ENCODE measurements at places on chromosomes 6 and 20.

DNA sequence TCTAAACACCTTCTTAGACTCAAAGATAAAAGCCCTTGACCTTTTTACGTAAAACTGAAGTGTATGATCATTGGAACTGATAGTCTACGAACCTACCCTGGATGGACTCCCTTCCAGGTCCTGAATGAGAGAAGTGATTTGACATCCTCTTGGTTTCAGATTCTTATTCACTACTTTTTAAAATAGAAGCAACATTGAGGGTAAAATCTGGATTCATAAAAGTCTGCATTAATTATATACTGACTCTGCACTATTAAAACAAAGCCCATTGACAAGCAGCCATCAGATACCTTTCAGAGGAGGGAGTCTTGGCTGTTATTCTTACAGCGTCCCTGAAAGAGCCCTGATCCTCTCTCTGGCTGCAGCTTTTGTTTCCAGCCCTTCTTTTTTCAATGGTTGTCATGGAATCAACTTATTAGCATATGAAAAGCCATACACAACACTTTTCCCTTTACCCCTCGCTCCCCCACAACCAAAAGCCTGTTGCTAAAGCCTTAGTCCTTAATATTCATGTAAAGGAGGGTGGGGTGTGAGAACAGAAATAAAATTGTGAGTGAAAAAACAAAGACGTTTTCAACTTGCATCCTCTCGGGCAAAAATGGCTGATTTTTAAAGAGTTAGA lies 270.0 kb upstream of the MARCKS start:
- no peak for DNase-seq

GRCh38 chr20:61573415-61574305 lies 321.6 kb downstream of the CDH4 start:
- no peak for DNase-seq

DNA sequence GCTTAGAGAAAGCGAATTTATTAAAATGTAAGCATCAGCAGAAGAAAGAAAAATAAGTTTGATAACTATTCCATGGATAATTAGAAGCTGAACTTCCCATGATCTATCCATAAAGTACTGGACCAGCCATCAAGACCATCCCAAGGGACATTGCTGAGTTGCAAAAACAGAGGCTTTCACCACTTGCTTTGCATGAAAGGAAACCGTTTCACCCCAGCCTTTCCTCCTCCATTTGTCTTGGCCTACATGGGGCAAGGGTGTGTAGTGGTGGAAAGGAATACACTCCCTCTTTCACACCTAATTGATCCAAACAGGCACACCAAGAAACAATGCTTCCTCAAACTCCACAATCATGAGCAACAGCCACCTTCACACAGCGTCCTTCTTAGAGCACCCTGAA lies 10.4 kb downstream of the HIVEP2 start:
- DNase-seq = no peak

GRCh38 chr20:64006490-64006889 lies 25.6 kb downstream of the PRPF6 start:
- no peak for DNase-seq

GRCh38 chr6:34112126-34112525 lies 33.8 kb downstream of the GRM4 start:
- DNase-seq = no peak

DNA sequence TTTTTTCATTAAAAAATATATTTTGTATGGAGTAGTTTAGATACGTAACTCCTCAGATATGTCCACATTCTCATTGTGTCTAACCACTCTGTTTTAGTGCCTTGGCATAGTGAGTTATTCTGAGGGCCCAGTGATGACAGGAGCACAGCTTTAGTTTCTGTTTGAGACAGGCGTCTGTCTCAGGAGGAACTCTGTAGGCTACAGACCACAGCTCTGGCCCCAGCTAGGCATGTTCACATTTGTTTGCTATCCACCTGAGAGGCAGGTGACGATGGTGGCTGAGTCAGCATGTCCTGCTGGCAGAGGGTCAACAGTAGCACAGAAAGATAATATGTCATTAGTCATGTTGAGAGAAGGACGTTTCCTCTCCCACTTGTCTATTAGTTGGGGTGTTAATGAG lies 16.3 kb downstream of the LRRC1 start:
- DNase-seq = peak; percentile 83

- DNase-seq = no peak
Observed at GRCh38 chr6:89209457-89209856, 7.7 kb downstream of the GABRR1 start.

DNA sequence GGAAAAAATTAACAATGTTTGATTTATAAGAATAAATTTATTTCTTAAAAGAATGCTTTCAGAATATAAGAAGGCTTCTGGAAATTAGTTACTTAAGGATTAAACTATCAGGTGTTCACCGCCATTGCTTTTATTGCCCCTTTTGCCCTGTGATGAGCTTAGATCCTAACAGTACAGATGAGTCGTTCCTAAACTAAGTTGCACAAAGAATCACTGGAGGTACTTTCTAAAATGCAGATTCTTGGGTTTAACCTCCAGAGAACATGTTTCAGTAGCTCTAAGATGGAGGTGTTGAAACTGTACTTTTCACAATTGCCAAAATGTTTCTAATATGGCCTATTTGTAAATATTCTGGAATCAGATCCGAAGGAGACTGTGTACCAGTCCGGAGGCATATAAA lies 211.9 kb downstream of the GMDS start:
- DNase-seq = no peak

GRCh38 chr6:49982046-49982445 lies 12.6 kb upstream of the DEFB113 start:
- DNase-seq = no peak

DNA sequence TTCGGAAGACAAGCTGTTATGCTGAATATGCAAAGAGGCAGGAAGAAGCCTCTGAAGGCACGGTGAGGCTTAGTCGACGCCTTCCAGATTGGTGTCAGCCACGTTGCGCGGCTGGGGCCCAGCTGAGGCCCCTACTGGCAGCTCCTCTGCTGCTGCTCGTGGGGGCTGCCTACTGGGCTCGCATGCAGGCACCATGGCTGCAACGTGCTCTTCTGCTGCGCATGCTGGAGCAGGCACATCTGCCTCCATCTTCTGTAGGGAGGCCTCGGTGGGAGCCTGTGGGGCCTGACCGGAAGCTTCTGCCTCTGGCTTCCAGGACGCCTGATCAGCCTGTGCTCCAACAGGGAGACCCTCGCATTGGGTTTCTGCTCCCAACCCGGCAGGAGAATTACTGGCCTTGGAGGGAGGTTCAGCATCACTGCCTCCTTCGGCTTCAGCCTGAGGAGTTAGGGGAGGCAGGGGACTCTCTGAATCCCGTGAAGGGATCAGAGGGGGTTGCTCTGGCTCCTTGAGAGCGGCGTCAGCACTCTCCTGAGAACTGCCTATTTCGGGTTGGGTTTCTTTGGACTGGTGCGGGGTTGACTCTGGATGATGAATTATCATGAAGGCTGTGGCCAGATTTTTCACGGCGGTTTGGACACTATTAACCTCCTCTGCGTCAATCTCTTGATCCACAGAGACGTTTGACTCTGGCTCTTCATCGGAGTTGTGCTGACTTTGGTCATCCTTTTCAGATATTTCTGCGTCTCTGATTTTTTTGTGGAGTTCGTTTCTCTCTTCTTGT lies 49.1 kb downstream of the TXLNB start:
- no peak for DNase-seq

DNA sequence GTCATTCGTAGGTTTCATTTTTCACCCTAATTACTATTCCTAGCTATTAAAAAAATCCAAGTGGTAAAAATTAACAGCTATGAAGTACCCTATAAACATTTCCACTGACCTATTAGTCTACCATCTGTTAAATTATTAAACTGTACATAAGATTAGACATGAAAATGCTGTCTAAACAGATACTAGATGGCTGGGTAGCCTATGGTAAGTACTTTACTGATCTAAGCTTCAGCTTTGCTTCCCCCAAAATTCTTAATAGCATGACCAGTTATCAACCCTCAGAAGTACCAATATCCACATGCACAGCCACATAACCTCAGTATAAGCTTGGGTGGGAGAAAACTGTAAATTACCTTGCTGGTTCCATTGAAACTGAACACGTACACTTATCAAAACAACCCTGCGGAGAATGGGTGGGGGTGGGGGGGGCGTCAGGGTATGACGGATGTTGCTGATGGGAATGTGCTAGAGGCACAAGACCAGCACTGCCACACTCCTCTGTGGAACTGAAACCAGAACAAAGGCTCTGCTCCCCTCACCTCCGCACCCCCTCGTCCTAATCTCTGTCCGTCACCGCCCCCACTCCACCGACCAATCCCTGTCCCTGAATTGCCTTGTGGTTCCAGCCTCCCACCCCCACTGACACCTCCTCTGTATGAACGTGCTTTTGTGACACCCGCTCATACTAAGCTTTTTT lies 45.3 kb downstream of the B4GALT5 start:
- peak; percentile 52 for DNase-seq

- DNase-seq = no peak
Observed at GRCh38 chr6:169194737-169195136, 58.9 kb downstream of the THBS2 start.

DNA sequence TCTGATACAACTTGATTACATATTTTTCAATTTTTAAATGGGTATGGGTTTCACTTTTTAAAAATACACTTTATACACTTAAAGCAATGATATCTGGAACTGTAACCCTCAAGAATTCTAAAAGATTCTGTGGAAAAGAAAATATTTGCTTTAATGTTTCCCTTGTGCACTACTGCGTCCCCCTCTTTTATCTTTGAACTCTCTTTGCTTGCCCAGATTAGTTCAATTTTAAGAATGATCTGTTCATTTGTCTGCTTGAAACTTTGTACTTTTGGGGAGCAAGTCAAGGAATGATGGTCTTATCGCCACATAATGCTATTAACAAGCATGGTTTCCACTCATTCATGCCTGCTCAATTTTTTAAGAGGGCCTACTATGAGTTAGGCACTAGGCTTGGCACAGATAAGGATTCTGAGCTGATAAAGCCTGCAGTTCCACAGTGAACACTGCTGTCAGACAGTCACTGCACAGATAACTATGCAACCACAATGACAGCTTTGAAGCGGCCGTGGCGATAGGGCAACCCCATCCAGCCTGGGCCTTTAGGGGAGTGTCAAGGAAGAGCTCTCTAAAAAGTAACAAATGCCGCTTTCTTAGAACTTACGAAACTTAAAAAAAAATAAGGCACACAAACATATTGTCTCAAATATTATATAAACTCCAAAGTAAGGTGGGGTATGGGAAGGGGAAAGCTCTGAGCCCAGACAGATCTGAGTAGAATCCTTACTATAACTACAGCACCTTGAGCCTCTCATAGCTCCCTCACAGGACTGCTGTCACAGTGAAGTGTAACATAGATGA lies 29.7 kb downstream of the FYN start:
- DNase-seq = no peak

Data from left colon (tissue), 2 donors.